ENCODE measurements at places on chromosomes 11 and 22. TPM values are rescaled to one million over a fixed set of nuclear protein-coding genes. Genes with fewer than 3 reads are reported as not detected.

Gene MPPED2
- not detected for total RNA-seq

Gene PHF21B
- total RNA-seq = not detected

Gene C11orf52
- total RNA-seq = 0.49 TPM

Gene MS4A6E
- total RNA-seq = not detected

Gene UBXN1
- 132 TPM for total RNA-seq

Gene HPX
- total RNA-seq = 0.27 TPM

Gene LRRC74B
- not detected for total RNA-seq

Gene TANGO2
- 29.2 TPM for total RNA-seq

Gene PES1
- 96.2 TPM for total RNA-seq

Gene ARHGAP8
- total RNA-seq = not detected

Gene PDE3B
- total RNA-seq = 0.27 TPM

Gene MYEOV
- total RNA-seq = 10.7 TPM

Gene ADAMTS15
- total RNA-seq = 0.05 TPM

Gene COMT
- 461 TPM for total RNA-seq

Gene GUCY1A2
- 0.05 TPM for total RNA-seq

Gene CCND1
- 576 TPM for total RNA-seq

Gene ANKRD49
- total RNA-seq = 10.8 TPM

Gene HTR3A
- not detected for total RNA-seq

Gene USP2
- total RNA-seq = not detected

Gene ZNF280B
- 0.94 TPM for total RNA-seq

Gene MS4A12
- total RNA-seq = not detected

Gene MFNG
- total RNA-seq = 147 TPM

Gene ALG8
- 43.3 TPM for total RNA-seq

Gene SYT13
- total RNA-seq = not detected

Gene ASCL2
- not detected for total RNA-seq

Gene LGALS12
- total RNA-seq = not detected

Gene NNMT
- 168 TPM for total RNA-seq

Gene FDX1
- 11.5 TPM for total RNA-seq

Gene OR5AL1
- not detected for total RNA-seq

Gene B4GALNT4
- total RNA-seq = 0.05 TPM

Gene RAB36
- 0.73 TPM for total RNA-seq

Gene KRTAP5-10
- total RNA-seq = not detected

Data from mammary microvascular endothelial cell (primary cell).